ENCODE measurements at places on chromosomes 6 and 20.

GRCh38 chr6:36133912-36134311 is 3.6 kb downstream of the MAPK13 start:
- no peak for ATAC-seq

- no peak for ATAC-seq
Measured at GRCh38 chr6:150028799-150029198, 3.5 kb upstream of the RAET1L start.

- no peak for ATAC-seq
Measured at GRCh38 chr6:140366991-140367390, 992.5 kb upstream of the CITED2 start.

- no peak for ATAC-seq
Measured at GRCh38 chr6:20610636-20611370, 76.5 kb downstream of the CDKAL1 start.

Measured in stimulated activated memory B cell treated with anti-CD40 and anti-IgM and Interleukin-4, amounts not matched to agents 10 μg/mL and 1 μg/mL and 100 μg/mL, for 72 hours (primary cell).